ENCODE measurements at places on chromosomes 3 and 15.

GRCh38 chr15:63908281-63908680 is 74.5 kb upstream of the HERC1 start:
- DNase-seq: no peak

DNA sequence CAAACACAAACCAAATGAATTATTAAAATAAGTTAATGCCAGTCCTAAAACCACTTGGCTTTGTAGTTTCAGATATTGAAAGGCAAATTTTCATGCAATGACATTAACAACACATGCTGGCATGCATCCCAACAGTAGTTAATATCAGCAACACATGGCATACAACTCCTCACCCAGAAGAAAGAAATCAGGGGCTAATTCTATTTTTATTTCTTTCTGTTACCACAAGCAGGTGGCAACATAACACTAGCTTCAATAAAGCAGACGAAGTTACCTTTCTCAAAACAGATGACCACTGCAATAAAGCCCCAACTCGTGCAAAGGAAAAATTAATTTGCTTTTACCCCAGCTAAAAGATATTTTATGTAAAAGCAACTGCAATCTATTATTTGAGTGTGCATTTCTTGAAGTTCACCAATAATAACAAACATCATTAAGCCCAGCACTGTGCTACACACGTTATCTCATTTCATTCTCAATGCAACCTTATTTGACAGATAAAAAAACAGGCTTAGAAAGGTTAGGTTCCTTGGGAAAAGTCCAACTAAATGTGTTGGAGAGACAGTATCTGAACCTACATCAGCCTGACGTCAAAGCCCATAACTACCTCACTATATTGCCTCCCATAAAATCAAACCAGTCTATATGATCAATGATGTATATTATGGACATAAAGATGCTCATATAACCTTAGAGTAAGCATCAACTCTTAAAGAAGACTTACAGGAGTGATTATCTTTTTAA is 2.8 kb downstream of the TOP2B start:
- DNase-seq: no peak

DNA sequence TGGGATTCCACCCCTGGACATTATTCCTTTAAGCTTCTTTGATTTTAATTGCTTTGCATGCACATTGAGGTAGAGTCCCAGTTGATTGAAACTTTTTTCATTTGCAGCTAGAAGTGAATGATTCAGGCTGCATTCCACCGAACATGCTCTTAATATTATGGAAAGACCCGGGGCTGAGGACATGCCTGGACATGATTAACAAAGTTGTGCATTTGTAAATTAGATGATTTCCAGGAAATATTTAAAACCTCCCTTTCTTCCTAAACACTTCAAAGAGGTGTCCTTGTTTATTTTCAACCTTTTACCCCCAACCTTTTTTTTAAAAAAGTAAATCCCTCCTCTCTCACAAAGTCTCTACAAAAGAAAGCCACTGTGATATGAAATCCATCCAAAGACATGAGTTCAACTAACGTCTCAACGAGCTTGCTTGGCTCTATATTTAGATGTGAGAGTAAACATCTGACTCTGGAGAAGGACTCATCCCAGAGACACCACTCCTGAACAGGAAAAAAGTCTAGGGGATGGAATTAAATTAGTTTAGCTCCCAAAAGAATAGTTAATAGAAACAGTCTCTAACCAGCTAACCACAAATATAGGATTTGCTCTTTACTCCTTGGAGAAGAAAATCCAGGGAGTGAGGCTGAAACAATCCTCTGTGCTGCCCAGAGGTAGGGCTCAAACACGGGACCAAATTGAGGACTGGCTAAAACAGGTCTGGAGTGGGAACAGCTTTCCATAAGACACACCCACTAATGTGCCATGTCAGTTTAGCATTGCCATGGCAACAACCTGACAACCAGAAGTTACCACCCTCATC is 83.1 kb downstream of the XXYLT1 start:
- no peak for DNase-seq

- DNase-seq: no peak
These were observed 63.7 kb downstream of the EDEM1 start for GRCh38 chr3:5251196-5251583.

All from suppressor macrophage treated with lipopolysaccharide for 4 hours (primary cell).